ENCODE measurements at places on chromosomes 2 and 18.

DNA sequence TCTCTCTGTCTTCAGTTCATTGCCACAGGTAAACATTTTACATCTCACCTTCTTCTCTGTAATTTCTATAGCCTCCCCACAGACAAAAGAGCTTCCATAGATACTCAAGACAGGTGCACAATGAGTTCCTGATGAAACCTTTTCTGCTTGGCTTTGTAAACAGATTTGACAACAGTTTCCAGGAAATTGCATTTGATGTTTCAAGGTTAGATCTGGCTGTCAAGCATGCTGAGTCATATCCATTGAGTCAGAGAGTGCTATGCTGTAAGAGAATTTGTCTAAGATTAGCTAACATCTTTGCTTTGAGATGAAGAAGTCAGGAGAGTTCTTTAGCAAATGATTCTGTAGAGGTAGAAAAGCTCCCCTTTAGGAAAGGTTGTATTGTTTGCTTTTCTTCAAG, 40.6 kb upstream of the MAP2 start:
- DNase-seq = no peak

DNA sequence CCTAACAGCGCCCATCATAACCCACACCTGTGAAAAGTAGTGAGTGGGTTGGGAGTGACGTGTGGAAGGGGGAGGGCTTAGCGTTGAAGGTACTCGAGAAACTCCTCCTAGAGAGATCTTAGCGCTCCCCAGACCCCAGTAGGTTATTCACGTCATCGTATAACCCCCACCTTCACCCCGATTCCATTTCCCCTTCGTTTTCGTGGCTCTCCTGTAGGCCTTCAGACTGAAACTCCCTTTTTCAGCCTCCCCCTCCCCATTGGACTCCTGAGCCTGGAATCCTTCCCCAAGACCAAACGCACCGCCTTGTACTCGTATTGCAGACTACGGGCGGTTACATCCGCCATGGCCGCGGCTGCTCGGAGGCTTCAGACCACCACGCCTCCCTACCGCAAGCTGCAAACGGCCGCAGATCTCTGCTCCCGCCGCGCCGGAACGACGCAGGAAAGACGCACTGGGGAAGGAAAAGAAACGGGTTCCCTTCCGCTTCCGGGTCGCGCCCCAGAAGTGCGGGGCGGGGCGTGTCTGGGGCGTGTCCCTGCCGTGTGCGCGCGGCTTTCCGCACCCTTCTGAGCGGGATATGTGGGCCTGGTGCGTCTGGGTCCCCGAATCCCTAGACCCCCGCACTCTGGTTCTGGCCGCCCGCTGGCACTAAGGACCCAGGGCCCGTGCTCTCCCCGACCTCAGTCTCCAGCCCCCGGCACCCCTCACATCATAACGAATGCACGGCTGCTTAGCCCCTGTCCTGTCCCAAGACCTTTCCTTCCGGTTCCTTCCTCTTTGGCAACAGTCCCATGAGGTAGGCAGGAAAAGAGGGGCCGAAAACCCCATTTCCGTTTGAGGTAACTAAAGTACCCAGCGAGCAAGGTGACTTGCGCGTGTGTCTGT, at the start of gene SNRNP200:
TSS of gene SNRNP200 (minus strand) at position 456 of the 888 bp plus-strand sequence. CDS start at position 347, 109 bp downstream.
- DNase-seq = no peak

GRCh38 chr2:180699657-180700361, 280.6 kb upstream of the UBE2E3 start:
- no peak for DNase-seq

GRCh38 chr2:200408428-200409316, 101.2 kb downstream of the KCTD18 start:
- DNase-seq = no peak

DNA sequence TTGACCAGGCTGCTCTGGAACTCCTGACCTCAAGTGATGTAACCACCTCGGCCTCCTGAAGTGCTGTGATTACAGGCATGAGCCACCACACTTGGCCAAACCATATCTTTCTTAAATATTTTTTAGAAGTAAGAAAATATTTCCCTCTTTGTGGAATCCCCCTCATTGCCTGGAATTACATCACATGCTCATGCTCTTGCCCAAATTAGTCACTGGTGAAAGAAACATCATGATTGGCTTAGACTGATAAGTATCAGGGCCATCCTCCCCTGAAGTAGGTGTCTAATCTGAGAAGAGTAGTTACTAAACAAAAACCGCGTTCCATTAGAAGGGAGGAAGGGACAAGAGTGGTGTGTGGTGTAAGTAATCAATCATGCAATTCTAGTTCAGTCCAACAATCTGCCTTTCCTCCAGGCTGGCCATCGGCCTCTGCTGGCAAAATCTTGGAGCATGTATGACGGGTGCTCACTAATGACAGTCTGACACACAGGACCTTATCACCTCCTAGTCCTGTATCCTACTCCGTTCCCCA, 52.3 kb upstream of the SCG2 start:
- no peak for DNase-seq

- no peak for DNase-seq
Observed at GRCh38 chr2:143689541-143689940, 560.3 kb downstream of the ARHGAP15 start.

DNA sequence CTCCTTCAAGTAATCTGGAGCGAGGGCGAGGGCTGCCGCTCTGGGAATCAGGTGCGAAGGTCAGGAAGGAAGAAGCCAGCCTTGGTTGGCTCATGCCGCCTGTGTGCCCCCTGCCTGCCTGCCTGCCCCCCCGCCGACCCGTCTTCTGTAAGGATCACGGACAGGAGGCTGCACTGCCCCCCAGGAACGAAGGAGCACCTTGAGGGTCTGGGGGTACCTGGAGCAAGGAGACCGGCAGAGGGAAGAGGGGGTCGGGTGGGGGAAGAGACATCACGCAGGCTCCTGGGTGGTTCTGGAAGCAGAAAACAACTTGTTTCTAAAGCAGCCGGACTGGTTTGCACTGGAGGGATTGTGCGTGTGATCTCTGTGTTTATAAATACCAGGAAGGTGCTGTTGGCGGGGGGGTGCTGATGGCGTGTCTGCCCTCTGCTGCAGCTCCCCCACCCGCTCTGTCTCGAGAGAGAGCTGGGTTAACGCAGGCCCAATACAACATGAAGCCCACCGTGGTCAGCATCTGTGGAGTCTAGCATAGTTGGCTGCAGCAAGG, 1.7 kb downstream of the FOSL2 start:
- no peak for DNase-seq

DNA sequence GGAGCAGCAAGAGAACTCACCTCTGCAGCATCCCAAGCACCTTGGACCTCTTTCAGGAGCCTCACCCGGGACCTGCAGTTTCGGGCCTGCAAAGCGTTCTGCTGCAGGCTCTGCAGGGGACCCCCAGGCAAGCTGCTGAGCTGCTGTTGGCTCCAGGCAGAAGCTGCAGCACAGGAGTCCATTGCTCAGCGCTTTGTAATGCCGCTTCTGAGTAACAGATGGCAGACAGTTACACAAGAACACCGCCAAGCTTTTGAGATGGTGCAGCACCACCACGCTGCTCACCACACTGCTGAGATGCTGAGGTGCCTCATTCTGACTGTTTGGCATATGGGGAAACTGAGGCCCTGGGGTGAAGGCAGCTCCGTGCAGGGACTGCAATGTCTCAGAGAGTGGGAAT, 1.9 kb upstream of the GALNT14 start:
- DNase-seq = peak; percentile 75

DNA sequence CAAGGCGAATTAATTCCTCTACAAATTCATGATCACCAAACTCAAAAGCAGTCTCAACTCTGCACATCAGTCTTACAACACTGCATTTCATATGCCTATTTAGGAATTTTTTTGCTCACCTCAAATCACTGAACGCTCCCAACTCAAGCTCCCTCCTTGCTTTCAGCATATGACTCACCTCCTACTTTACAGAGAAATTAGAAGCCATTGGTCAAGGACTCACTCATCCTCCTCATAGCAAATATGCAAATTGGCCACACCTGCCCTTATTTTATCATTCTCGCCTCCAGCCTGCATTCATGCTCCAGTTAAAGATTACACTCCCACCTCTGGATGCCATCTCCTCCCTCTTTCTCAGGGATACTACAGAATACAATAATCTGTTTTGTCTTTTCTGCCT, 148.8 kb downstream of the MBD2 start:
- no peak for DNase-seq

DNA sequence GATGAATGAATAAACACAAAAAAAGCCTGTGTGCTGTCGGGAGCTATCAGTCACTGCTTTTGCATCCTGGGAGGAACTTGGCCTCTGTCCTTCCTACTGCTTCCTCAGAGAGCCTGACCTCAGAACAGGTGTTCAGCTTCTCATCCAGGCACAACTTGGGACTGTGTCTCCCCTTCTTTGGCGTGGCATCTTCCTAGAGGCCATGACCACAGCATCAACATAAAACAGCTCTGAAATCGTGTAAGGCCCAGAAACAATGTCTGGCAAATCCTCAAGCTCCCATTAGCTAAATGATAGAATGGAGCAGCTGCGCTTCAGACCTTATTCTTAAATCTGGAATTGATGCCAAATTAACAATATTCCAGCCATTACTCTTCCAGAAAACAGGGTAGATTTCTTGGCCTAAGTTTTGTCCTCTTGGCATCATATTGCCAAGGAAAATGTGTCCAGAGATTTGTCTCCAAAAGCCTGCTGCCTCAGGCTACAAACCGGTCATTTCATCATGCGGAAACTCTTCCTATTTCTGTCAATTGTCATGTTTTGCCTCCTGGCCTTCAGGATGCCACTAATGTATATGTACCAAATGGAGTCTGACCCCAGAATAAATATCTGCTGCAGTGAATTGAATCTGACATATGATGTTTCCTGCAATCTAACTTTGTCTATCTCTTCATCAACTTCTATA, 53.2 kb upstream of the RAB27B start:
- DNase-seq = no peak

DNA sequence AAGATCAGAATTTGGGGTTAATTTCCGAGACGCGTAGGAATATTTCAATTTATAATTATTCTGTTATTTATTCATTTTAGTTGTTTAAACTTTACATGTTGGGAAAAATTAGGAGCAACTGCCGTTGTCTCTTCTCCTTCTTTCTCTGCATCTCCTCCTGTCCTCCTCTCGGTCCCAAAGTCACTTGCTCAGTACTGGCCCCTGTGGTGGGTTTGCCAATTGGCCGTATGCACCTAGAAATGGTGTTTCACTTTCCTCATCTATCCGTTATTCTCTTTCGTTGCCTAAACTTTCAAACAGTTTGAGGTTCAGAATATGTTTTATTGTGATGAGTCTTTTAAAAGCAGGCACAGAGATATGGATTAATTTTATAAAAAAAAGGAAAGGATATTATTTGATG, 517.9 kb downstream of the PLCL1 start:
- DNase-seq = no peak

DNA sequence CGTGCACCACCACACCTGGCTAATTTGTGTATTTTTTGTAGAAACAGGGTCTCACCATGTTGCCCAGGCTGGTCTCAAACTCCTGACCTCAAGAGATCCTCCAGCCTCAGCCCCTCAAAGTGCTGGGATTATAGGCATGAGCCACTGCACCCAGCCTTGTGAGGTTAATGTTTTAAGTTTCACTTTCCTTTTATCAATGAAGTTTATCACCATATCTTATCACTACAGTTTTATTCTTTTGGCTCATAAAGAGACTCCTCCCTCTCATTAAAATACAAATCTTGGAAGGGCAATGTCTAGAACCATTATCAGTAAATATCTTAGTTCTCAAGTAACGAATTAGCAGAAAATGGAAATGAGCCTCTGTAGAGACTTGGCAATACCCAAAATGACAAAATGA, 173.8 kb downstream of the BCL11A start:
- no peak for DNase-seq

- DNase-seq = no peak
Observed at GRCh38 chr2:227996366-227996765, 124.9 kb downstream of the DAW1 start.

DNA sequence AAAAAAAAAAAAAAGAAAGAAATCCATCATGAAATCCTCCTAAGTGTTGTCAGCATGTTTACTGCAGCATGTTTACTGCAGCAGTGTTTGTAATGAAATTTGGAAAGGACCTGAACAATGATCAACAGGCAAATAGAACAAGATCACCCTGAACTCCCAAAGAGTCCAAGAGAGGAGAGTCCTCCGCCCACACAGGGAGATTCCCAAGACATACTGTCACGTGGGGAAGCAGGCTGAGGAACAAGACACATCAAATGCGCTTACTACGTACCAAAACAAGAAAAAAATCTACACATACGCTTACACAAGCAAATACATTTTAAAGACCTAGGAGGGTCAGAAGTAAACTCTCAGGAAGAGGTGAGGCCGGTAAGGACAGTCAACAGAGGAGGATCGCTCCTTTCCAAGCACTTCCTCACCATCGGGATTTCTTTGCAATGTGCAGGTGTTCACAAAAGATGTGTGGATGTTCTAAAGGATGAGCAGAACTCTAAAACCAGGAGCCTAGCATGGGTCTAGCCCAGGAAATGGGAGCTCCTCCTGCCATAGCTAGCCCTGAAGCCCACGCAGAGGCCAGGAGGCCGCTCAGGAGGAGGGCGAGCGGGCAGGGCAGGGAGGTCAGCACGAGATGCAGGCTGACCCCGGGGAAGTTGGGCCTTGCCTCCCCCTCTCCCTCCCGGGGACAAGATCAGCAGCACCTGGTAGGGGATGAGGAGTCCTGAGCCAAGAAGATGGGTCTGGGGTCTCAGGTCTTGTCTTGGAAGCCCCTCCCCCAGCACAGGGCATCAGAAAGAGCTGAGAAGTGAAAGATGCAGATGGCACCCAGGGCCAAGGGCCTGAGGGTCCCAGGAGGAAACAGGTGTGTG, 66.4 kb downstream of the ZNF516 start:
- DNase-seq = no peak
